Stimulated activated CD4-positive, alpha-beta T cell treated with anti-CD3 and anti-CD28 coated beads, Interleukin-1b, Interleukin-23, amount 100 ng/mL, for 4 hours (primary cell): ENCODE measurements at places on chromosomes 11 and 22.

DNA sequence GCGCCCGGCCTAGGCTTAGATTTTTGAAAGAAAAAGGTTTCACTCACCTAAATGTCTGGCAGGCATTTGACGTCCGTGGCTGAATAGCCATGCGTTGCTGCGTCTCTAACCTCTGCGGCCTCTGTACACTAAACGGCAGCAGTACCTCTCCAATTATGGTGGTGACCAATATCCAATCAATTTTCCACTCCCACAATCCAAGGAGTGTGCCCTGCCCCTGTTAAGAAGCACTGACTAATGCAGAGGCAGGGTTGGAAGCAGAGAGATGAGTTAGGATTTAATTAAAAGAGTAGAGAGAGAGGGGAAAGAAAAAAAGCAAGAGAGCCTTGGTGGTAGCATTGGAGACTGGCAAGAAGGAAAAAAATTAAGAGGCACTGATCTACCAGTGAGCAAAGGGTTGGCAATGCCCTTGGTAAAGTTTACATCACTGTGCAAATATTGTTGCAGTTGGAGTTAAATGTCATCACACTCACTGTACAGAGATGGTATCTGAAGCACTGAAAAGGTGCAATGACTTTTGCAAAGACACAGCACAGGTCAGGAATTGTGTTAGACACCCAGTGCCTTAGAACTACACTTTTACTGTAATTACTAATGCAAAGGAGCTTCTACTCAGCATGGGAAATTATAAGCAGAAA, 526.7 kb downstream of the NTM start:
- no peak for DNase-seq

DNA sequence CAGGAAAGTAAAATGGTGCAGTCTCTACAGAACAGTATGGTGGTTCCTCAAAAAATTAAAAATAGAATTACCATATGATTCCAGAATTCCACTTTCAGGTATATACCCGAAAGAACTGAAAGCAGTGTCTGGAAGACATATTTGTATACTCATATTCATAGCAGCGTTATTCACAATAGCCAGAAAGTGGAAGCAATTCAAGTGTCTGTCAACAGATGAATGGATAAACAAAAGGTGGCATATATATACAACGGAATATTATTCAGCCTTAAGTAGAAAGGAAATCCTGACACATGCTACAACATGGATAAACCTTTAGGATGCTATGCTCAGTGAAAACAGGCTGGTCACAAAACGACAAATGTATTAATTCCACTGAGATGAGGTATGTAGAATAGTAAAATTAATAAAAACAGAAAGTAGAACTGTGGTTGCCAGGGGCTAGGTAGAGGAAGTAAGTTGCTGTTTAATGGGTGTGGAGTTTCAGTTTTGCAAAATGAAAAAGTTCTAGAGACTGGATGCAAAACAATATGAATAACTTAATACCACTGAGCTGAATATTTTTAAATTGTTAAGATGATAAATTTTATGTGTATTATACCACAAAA, 14.5 kb downstream of the SAA1 start:
- DNase-seq, result no peak

GRCh38 chr11:64624883-64625481, 34.0 kb downstream of the SLC22A12 start:
- DNase-seq, result no peak

DNA sequence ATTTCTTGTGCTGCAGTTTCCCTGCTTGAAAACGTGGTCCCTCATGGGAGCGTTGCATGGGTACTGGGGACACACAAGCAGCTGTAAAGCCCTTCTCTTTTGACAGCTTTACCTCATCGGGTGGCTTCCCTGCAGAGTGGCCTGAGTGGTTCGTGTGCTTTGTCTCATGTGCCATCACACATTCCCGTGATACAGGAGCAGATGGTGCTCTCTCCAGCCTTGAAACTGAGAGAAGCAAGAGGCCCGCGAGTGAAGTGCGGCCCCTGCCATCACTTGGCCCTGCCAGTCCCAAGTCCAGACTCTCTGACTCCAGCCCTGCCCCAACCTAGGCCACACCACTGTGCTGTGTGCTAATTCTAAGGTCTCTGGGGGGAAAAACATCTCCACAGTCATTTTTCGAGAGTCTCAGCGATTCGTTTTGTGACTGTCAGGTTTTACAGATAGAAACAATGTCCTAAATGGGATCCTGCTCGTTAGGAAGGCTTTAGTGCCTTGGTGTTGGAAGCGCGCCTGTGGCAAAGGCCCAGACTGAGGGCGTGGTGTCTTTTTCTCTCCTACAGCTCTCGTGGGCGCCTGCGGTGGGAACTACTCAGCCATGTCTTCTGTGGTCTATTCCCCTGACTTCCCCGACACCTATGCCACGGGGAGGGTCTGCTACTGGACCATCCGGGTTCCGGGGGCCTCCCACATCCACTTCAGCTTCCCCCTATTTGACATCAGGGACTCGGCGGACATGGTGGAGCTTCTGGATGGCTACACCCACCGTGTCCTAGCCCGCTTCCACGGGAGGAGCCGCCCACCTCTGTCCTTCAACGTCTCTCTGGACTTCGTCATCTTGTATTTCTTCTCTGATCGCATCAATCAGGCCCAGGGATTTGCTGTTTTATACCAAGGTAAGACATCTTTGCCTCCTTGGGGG, 64.2 kb downstream of the KREMEN1 start:
- no peak for DNase-seq

DNA sequence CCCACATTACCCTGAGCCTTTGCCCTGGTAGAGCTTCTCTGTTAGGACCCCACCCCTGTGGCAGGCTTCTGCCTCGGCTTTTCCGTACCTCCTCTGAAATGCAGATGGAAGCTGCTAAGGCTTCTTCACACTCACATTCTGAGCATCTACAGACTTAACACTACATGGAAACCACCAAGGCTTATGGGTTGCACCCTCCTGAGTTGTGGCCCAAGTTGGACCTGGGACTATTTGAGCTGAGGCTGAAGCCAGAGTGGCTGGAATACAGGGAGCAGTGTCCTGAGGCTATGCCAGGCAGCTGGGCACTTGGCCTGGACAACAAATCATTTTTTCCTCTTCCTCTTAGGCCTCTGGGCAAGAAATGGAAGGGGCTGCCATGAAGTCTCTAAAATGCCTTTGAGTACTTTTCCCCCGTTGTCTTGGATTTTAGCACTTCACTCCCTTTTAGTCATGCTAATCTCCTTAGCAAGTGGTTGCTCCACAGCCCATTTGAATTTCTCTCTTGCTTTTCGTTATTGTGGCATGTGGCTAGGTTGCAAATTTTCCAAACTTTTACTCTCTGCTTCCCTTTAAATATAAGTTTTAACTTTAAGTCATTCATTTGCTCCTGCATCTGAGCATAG, 114.8 kb upstream of the FIBIN start:
- DNase-seq, result no peak
